ENCODE measurements at places on chromosomes 3 and 15.

DNA sequence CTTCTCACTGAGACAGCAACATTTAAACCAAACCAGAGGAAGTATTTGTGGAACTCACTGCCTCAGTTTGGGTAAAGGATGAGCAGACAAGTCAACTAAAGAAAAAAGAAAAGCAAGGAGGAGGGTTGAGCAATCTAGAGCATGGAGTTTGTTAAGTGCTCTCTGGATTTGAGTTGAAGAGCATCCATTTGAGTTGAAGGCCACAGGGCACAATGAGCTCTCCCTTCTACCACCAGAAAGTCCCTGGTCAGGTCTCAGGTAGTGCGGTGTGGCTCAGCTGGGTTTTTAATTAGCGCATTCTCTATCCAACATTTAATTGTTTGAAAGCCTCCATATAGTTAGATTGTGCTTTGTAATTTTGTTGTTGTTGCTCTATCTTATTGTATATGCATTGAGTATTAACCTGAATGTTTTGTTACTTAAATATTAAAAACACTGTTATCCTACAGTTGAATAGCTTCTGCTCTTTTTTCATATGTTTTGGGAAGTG lies 23.3 kb downstream of the CLDN18 start:
- DNase-seq: no peak

DNA sequence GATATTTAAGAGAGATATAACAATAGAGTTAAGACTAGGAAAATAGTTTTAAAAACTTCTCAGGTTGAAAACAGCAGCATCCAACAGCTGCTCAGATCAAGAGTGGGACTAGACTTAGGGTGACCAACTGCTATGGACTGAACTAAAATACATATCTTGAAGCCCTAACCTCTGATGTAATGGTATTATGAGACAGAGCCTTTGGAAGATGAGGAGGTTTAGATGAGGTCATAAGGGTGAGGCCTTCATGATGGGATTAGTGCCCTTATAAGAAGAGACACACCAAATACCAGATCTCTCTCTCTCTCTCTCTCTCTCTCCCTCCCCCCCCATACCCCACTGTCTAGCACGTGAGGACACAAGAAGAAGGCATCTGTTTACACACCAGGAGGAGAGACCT lies 37.4 kb upstream of the GALNT15 start:
- no peak for DNase-seq

DNA sequence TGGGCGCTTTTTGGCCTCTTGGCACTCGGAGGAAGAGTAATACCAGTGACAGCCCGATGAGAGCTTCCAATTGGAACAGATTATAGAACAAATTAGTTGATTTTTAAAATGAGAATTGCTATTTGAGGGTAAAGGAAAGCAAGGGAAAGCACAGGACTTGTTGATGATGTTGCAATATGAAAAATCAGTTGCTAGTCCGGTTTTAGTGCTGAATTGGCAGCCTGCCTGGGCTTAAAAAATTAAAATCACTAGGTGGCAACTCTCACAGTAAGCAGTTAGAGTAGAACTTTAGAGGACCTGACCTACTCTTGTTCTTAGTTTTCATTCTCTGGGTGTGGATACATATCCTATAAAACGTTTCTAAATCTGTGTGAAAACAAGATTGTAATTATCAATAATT lies 2.1 kb upstream of the SCAANT1 start:
- no peak for DNase-seq

GRCh38 chr15:62488387-62488786 lies 323.3 kb upstream of the C2CD4B start:
- no peak for DNase-seq

DNA sequence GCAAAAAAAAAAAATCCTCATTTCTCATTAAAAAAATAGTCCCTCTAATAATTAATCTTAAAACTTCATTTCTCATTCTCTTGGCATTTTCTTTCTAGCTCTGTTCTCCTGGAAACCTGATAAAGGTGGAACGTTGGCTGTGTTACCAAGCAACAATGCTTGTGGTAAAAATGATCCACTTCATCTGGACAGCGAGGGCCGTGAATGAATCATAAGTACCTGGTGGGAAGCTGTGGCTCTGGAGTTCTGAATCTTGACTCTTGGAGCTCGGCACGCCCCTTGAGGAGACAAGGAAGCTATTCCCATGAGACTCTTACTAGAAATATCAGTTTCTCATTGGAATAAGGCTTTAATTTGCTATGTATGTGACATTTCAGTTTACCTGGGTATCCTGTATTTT lies 32.5 kb downstream of the BCL2L10 start:
- no peak for DNase-seq

DNA sequence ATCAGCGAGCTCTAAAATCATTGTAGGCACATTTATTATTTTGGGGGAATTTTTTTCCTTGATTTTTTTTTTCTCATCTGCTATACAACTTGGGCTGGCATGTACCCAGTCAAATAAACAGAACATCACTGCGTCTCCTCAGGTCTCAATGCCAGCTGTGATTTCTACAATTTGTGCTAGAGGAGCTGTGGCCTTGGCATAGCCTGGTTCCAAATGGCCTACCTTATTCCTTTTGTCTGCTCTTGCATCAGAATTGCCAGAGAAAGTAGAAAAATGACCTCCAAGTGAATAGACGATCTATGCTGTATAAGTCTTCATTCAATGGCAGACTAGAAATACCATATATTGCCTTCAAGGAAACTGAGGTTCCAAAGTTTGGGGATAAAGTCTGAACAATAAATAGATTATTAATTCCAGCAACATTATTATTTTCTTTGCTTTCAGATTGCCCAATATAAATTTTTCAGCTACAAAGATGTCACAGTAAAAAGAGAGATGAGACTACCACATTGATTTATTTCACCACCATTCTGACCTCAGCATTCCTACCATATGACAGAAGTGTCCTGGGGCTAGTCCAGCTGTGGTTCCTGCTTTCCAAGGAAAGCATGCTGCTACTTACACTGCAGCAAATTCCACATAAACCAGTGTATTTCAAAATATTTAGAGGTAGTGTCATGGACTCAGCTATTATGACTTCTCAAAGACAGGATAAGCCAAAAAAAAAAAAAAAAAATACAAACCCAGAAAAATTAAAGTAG lies 493.9 kb upstream of the ZNF385D start:
- no peak for DNase-seq

GRCh38 chr3:46675843-46676567 lies 17.5 kb downstream of the ALS2CL start:
- no peak for DNase-seq

DNA sequence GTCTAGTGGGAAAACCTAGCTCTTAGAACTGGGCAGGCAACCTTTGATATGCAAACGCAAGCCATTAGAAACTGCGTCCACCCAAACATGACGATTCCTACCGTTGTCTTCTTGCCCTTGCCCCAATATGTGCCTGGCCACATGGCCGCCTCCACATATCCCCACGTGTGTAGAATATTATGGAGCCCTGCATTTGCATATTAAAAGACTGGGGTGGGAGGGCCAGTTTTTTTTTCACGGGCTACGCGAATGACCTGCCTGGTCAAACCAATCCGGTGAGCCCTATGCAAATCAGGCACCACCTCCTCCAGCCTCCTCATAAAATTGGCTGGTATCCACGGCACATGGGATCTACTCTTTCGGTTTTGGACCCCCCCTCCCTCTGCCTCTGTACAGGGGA lies 381.0 kb upstream of the RGMA start:
- no peak for DNase-seq

DNA sequence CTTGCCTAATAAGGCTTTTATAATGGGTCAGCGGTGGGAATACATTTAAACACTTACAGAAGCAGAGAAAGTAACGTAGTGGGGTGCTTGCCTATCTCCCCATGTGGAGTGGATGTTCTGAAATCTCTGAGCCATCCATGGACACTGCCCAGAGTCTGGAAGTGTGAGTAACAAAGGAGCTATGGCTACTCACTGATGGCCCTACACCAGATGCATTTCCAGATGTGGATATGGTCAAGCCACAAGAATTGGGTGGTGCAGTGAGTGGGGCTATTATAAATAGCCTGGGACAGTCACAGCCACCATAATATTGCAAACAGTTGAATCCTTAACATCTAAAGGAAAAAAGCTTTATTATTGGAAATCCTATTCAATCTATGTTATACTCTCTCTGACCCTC lies 96.6 kb downstream of the CGNL1 start:
- no peak for DNase-seq

- no peak for DNase-seq
These were observed 57.5 kb upstream of the SLC6A1 start for GRCh38 chr3:10935028-10935427.

DNA sequence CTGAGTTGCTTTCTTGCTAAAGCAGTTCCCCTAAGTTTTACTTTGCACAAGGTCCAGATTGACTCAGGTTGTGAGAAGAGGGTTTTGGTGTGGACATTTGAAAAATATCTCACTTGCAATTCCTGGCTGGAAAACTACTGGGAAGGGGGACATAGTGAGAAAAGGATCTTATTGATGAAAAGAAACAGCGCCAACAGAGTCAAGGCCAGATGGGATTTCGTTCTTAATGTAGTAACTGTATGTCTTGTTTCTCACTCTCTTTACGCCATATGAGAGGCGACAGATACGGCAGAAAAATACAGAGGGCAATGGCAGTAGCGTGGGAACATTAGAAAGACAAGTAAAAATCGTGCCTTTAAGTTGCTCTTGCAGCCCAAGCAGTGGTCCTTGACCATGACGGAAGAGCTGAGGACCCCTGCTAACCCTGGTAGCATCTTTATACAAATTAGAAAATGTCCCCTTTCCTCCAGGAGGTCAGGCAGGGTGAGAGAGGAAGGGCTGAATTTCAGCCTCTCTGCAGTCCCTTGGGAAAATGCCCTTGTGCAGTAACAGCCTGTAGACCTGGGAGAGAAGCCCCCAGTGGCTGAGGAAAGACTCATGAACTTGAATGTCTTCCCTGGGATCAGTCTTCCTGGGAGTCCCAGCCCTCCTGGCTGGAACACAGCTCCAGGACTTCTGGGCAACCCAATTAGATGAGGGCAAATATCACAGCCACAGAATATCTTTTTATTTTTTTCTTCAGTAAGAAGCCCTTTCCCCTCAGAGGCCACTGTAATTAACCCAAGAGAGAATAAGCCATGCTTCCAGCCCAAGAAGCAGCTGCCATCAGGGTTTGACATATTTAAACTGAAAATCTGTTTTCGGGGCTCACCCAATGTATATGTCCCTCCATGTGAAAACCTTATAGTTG lies 113.4 kb downstream of the CD47 start:
- no peak for DNase-seq

GRCh38 chr3:183577346-183577745 lies 21.8 kb upstream of the KLHL6 start:
- DNase-seq: no peak

DNA sequence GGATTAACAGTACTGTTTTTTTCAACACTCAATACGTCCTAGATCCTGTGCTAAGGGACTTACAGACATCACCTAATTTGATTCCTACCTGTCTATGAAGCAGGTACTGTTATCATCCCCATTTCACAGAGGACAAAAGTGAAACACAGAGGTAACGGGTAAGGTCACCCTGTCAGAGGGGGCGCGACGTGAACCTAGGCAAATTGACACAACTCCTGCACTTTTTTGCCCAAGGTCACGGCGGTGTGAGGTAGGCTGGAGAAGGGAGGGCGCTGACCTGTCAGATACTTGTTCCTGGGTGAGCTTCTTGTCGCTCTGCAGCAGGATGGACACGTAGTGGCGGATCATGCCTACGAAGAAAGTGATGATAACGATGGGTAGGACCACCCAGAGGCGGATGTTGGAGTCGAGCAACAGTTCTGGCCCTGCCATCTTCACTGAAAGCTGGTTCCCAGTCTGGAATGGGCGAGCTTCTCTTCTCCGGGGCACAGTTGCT lies 363 bp downstream of the EMC3 start:
- no peak for DNase-seq

DNA sequence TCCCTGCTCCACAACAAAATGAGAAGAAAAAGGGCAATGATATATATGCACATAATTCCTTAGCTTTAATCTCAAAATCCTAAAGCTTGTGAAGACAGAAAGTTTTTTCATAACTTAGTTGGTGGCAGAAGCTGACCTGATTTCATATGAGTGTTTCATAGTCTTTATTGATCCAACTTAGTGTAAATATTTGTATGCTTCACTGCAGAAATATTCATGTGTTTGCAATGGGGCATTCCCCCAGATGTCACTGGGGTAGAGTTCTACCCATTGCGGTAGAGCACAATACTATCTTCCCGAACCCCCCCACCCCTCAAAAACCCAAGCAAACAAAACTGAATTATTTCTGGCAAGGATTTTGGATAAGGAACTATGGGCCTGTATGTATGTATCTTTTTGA lies 221.2 kb downstream of the THRB start:
- DNase-seq: no peak

DNA sequence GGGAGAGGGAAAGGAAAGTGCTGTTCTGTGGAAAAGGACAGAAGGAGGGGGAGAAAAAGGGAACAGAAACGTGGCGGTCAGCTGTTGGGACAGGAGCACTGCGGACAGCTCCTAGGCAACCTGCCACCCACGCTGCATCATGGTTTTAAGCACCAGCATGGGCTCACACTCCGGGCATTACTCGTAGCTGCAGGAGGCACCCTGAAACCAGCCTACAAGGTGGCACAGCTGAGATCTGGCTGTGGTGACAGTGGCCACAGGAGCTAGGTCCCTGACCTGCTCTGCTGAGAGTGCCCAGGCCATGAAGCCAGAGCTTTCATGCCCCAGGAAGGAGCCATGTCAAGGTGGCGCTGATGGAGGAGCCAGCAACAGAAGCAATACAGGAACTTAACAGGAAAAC lies 161.4 kb upstream of the ST8SIA2 start:
- DNase-seq: no peak

DNA sequence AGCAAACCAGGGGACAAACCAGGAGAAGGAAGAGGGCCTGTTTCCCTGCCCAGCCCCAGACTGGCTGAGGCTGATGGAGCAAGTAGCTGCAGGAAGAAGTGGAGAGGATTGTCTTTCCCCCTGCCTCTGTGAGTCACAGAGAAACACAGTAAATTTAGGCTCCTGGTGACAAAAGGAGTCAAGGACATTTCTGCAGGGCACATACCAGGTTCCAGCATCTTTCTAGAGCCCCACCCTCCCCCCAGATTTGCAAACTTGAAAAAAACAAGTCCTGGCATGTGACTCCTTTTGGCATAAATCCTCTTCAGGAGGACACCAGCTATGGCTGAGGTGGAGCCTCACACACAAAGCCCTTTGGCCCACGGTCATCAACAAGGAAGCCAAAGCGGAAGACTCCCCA lies 17.8 kb downstream of the PLD1 start:
- no peak for DNase-seq

DNA sequence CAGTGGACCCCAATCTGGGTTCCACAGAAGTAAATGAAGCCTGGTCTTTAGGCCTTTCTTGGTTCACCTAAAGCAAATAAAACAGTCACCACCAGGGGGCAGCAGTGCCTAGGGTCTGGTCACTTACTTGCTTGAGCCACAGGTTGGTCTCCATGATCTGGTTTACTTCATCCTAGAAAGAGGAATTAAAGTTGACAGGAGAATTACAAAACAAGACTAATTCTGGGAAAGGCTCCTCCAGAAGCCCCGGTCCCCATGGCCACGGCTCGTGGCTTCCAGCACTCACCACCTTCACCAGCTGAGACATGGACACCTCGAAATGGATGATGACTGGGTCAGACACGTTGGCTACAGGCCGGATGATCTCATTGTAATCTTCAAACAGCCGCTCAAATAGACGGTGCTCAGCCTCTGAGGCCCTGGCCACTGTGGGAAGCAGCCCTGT lies 2.3 kb downstream of the CHRNA3 start:
- DNase-seq: peak; percentile 76

GRCh38 chr15:24745290-24745689 lies 69.7 kb downstream of the NPAP1 start:
- DNase-seq: no peak

Data from nucleus accumbens (tissue), 56 donors.